ENCODE measurements at places on chromosomes 7 and 10. TPM values are rescaled to one million over a fixed set of nuclear protein-coding genes. Genes with fewer than 3 reads are reported as not detected.

DNA sequence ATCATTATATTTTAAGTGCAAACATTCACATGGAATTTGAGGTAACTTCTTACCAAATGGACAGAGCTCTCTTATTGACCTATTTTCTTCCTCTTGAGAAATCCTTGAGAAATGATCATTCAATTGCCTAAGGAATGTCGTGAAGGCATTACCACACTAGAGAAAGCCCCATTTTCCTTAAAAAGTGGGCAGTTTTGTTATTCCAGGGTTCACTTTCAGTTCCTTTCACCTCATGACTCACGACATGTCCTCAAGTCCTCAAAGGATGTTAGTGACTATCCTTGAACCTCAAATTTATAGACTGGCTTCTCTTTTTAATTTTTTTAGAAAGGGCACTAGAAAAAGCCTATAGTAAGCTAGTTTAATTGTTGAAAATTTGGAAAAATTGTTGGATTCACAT is 40.4 kb upstream of the SMIM30 start:
- DNase-seq, result no peak

GRCh38 chr10:77162697-77163096 is 474.9 kb downstream of the KCNMA1 start:
- no peak for DNase-seq

- no peak for DNase-seq
These were observed 18.7 kb downstream of the ZNF786 start for GRCh38 chr7:149071641-149072437.

Gene SPOCK2
- 26.9 TPM for total RNA-seq

DNA sequence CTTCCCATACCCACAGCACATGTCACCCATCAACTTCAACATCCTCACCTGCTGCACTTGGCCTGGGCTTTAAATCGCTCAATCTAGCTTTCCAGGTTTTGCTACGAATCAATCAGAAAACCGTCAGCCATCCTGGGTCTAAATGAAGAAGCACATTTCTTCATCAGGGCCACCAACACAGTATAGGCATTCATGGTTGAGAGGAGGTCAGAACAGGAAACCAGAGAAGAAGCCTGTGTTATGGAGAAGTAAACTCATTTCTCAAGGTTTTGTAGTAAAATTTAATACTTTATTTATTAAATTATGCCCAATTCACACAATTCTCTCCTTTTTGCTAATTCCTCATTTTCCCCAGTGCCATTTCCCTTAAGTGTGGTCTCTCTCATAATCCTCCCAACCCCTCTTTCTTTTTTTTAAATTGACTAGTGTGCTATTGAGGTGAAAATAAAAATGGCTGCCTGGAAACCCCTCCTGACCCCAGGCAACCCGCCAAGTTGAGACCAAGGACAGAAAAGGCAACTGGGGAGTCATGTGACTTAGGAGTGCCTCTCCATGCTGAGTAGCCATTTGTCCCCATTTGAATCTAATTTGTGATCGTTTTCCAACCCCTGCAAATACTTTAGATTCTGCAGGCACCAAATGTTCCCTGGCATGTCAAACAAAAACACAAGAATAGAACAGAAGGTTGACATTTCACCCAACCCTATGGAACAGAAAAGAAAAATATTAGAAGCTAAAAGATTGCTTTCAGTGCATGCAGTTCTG is 181.1 kb upstream of the NAMPT start:
- no peak for DNase-seq

- DNase-seq, result no peak
These were observed 716 bp downstream of the OGA start for GRCh38 chr10:101817337-101818118.

GRCh38 chr10:124356701-124357560 is 61.8 kb downstream of the OAT start:
- DNase-seq, result no peak

Gene ANXA8
- not detected for total RNA-seq

DNA sequence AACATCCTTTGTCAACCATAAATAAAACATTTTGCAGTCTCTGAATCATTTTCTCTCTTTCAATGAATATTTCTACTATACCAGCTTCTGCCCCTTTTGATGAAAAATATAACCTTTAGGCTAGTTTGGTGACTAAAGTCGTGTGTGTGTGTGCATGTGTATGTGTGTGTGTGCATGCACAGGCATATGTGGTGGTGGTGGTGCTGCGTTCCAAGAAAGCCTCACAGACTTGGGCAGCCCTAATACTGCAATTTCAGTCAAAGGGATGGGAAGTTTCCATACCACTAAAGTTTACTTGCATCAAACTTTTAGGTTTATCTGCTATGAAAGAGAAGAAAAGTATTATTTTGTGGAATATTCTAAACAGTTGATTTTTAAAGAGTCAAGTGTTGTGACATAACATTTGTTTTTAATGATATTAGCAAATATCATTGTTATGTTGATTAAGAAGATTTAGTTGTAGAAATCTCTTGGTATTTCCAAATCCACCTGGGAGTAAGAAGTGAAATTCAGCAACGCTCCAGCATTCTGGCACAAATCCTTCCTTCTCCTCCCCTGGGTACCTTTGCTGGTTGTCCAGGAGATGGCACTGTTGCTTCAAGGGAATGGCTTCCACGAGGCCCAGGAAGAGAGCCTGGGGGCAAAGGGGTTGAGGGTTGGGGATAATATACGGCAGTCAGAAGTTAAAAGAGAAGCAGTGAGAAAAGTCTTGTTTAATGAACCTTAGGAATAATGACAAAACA is 41.5 kb downstream of the ASB4 start:
- DNase-seq, result no peak

DNA sequence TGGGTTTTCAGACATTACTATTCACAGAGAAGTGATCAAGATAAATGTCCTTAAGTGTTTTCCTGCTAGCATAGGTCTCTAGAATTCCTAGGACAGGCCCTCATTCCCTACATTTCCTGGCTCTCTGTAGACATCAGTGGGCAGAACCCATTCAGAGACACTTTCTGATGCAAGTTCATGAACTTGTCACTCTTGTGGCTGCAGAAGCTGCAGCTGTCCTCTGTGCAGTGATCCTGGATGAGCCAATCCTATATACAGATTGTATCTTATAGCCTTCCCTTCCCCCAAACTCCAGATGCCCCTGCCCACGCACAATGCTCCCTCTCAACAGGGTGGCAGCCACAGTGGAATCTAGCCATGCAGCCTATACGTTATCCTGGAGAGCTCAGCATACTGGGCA is 12.6 kb upstream of the GRB10 start:
- no peak for DNase-seq

Gene MAGI2
- 136 TPM for total RNA-seq

GRCh38 chr10:87635498-87636312 is 24.0 kb upstream of the PAPSS2 start:
- no peak for DNase-seq

Gene RPEL1
- not detected for total RNA-seq

Gene GATA3
- total RNA-seq, result not detected

DNA sequence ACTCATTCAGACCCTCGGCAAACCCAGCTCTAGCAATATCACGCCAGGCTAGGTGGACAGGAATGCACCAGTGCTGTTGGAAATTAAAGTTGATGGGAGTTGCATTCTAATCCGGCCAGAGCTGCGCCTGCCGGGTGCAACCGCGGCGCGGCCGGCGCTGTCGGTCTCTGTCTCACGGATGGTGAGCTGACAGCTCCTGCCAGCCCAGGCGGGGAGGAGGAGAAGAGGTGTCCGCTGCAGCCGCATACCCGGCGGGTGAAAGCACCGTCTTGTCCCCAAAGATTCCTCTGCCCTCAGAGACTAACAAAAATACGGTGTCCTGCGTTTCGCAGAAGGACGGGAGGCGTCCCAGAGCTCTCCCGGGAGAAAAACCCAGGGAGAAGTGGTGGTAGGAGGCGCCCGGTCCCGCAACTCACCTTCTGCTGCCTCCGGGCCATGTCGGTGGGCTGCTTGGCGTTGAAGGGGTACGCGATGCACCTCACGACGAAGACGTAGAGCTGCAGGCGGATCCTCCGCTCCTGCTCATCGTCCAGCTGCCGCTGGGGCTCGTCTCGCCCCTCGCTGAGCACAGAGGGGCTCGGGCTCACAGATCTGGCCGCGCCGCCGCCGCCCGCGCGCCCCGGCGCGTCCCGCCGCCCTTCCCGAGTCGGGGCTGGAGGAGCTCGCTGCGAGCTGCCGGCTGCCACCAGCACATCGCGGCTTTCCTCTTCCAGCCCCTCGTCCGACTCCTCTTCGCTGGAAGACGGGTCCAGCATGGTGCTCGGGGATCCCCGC is 490 bp downstream of the CADPS2 start:
- peak; percentile 40 for DNase-seq

- DNase-seq, result no peak
These were observed 41.1 kb downstream of the ZC3HC1 start for GRCh38 chr7:130009848-130010688.

Gene AOC1
- not detected for total RNA-seq

GRCh38 chr7:73963252-73963822 is 64.6 kb upstream of the ELN start:
- DNase-seq, result no peak

- DNase-seq, result peak; percentile 13
These were observed 741 bp downstream of the GPR85 start for GRCh38 chr7:113085781-113086390.

Gene SP8
- total RNA-seq, result 4.5 TPM

Gene LIPJ
- total RNA-seq, result 3.7 TPM

GRCh38 chr7:107563081-107563774 is 492 bp downstream of the COG5 start:
- DNase-seq, result no peak

DNA sequence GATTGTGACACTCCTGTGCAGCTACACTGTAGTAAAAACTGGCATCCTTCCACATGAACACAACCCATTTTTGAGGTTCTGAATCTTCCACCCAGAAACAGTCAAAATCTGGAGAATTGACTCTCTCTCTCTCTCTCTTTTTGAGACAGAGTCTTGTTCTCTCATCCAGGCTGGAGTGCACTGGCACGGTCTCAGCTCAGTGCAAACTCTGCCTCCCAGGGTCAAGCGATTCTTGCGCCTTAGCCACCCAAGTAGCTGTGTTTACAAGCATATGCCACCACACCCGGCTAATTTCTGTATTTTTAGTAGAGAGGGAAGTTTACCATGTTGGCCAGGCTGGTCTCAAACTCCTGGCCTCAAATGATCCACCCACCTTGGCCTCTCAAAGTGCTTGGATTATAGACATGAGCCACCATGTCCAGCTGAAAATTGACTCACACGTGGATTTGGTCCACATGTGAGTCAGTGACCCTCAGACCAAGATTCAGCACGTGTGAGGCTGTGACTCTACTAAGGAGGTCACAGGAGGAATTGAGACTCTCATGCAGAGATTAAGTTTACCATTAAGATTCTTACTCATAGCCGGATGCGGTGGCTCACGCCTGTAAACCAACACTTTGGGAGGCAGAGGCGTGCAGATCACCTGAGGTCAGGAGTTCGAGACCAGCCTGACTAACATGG is 12.1 kb upstream of the ZNF107 start:
- no peak for DNase-seq

Gene RTKN2
- total RNA-seq, result 4.5 TPM

- no peak for DNase-seq
These were observed 89.1 kb upstream of the NANOS1 start for GRCh38 chr10:118940386-118940785.

DNA sequence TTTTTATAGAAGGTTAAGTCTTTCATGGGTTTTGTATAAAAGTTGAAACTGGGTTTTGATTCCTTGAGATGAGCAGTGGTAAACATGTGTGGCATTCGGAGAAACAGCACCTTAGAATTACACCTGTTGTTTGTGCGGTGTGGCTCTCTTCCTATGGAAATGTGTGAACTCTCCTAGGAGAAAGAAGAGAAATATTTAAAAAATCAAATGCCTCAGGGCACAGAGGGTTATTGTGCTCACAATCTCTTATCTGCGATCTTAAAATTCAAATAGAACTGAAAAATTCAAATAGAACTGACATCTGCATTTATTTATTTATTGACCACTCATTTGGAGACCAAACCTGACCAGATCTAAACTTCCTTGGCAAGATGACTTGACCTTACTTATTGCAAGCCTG is 18.1 kb upstream of the NRP1 start:
- no peak for DNase-seq

DNA sequence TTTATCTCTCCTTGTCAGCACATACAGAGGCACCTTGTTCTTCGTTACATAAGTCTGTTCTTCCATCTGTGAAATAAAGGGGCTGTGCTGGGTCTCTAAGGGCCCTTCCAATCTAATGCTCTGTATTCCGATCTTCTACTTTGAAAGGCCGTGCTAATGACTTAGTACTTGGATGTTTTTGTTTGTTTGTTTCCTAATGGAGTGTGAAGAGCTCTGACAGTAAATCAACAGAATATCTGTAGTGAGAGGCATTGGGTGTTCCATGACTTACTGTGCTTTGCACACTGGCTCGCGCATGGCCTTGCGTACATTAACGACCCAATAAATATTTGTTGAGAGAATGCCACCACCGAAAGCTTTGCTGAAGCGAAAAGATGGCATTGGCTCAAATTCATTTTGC is 162.1 kb downstream of the CHN2 start:
- no peak for DNase-seq

Gene FGFBP3
- 18.3 TPM for total RNA-seq

- no peak for DNase-seq
These were observed 10.9 kb downstream of the MACC1 start for GRCh38 chr7:20206104-20206896.

Gene TCF7L2
- 0.82 TPM for total RNA-seq

Gene ZWINT
- 5.7 TPM for total RNA-seq

Gene GNA12
- 11.8 TPM for total RNA-seq

DNA sequence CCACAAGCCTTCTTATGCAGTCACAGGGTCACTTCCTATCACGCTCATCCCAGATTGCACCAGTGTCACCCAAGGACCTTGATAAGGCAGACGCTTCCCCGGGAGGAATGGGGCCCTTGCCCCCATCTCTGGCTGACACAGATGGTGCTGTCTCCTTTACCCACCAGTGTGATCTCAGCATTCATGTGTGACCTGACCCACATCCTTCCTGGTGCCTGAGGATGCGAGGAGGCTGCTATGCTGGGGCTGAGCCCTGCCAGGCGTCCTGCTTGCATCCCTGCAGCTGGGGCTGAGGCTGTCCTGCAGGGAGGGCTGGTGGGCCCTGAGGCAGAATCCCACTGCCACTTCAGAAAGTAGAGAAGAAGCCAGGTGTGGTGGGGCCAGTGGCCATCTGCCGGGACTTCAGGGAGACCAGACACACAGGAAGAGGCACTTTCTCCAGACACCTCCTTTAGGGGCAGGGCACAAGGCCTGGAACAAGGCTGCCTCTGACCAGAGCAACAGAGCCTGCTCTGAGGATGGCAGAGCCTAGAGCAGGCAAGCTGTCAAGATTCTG is 35.3 kb downstream of the RASGEF1A start:
- DNase-seq, result no peak

Gene GNGT1
- not detected for total RNA-seq

DNA sequence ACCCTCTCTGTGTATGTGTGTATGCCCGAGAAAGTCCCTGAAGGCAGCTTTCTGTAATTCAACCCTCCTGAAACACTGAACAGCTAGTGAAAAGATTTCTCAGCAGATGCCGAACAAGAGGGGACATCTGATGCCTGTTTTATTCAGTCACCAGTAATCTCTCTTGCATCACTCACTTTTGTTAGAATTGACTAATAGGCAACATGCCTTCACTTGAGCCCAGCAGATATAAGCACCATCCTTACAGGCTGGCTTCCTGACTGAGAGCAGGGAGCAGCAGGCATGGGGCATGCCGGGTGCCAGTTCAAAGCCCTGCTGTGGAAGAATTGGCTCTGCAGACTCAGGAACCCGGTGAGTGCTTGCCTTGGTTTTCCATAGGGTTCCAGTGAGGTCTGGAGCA is at the start of gene ABCA13:
ABCA13 (plus strand) TSS at position 257 of the 400 bp plus-strand sequence; CDS start at position 283, 26 bp downstream.
- no peak for DNase-seq

GRCh38 chr10:69455006-69455763 is 3.9 kb downstream of the TSPAN15 start:
- DNase-seq, result no peak
